NCI-H1436 (cell line): ENCODE measurements at places on chromosomes 13 and 19.

- no peak for DNase-seq
These were observed 8.5 kb downstream of the MICU2 start for GRCh38 chr13:21595546-21595822.

- peak; percentile 96 for DNase-seq
These were observed at the start of gene ZNF93 for GRCh38 chr19:19900729-19901444. Gene ZNF93, plus strand, starts transcription at chr19:19900946. Its CDS starts 143 bp downstream, at chr19:19901089.

GRCh38 chr19:32971715-32972540, at the start of the genes CEP89 and FAAP24:
Gene CEP89, minus strand, starts transcription at chr19:32971958. Its CDS starts 84 bp downstream, at chr19:32971874.
Gene FAAP24, plus strand, starts transcription at chr19:32972242. Its CDS starts 955 bp downstream, at chr19:32973197.
- peak; percentile 98 for DNase-seq

DNA sequence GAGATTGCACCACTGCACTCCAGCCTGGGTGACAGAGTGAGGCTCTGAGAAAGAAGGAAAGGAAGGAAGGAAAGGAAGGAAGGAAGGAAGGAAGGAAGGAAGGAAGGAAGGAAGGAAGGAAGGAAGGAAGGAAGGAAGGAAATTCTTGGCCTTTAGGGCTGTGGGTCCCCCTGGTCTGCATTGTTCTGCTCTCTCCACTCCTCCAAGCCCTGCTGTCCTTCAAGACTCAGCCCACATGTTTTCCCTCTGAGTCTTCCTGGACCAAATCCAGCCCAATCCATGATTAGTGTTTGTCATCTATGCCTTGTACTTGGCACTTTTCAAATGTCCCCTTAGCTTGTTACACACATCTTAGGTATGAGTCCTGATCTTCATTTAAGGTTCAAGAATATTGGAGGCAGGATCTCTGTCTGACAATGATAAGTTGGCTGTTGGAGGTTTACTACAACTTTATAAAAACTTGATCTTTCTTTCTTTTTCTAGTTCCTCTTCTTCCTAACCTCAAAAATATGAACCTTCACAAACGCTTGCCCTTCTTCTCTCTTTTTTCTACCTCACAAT, 48.8 kb upstream of the INTS6 start:
- no peak for DNase-seq

DNA sequence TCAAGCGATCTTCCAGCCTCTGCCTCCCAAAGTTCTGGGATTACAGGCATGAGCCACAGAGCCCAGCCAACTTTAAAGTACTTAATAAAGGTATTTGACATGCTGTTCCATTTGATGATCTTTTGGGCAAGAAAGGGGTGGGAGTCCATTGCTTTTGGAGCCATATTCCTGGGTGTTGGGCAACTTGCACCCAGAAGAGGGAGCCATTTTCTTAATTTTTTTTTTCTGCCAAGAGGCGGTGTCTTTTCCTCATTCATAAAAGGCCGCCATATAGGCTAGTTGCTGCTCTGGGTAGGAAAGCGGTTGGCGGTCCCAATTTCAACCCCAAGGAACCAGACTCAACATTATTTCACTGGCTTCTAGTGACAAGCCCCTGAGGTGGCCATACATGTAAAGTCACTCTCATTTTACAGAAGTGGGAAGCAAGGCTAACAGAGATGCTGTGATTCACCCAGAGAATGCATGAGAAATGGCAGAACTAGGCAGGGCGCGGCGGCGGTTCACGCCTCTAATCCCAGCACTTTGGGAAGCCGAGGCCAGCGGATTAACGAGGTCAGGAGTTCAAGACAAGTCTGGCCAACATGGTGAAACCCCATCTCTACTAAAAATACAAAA, 139.6 kb downstream of the CACNA1A start:
- peak; percentile 0 for DNase-seq

DNA sequence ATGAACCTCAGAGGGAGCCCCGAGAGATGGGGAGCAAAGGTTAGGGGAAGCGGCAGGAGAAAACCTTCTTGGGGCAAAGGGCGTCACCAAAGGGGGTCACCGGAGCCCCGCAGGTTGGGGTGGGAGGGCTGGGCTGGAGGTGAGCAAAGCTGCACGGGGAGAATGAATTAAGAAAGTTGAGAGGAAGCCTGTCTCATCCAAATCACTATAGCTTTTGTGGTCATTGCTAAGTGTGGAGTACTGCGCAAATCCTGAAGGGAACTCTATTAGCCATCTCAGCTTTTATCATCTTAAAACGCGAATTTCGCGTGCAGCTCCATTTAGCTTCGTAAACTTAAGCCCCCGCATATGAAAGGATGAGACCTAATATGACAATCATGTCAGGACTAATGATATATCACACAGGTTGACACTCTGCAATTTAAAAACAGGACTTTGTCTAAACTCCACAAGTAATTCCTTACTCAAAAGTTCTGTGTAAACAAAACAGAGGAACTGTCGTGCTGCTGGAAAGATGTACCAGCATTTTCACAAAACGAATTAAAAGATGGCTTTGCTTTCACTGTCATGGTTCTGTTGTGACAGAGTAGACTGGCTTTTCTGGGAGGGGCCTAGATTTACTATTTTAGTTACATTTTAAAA, 631 bp downstream of the LACC1 start:
- no peak for DNase-seq

DNA sequence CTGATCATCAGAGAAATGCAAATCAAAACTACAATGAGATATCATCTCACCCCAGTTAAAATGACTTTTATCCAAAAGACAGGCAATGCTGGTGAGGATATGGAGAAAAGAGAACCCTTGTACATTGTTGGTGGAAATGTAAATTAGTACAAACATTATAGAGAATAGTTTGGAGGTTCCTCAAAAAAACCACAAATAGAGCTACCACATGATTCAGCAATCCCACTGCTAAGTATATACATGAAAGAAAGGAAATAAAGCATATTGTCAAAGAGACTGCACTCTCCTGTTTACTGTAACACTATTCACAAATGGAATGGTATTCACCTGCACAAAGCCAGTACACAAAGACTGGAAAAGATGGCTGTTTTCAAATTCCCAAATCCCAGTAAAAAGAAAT, 1233.7 kb downstream of the PCDH17 start:
- no peak for DNase-seq

DNA sequence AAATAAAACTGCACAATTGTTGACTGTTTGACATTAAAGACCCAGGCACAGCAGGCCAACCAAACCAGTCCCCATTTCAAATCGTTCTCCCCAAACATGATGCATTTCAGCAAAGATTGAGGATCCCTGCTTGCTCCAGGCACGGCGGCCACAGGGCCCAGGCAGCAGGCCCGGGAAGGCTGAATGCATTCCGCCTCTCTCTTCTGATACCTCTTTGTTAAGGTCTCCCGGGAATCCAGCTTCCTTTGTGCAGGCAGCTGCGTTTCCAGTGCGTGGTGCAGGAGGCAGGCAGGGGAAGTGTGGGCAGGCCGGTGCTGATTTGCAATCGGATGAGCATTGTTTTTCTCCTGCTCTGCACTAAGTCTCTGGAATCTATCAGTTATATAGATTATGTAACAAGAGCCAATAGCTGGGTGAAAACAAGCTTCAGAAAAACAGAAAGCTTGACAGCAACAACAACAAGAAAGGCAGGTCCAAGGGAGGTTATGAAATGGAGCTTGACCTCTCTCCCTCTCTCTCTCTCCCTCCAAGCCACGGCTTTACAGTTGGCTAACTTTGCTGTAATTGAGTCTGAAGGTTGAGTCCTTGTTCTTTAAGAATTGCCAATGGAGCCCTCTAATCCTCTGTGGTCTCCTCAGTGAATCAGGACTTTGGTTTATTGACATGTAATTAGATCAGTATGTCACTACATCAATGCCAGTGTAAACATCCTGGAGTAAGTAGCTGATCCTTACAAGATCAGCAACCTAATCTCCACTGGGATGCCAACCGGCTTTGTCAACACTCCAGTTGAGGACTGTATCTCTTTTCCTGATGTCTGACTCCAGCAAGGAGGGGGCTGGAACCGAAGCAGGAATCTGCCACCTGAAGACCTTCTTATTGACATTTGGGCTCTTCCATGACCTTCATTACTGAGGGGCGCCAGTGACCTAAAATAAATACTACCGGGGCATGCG, 338.0 kb downstream of the TEX29 start:
- peak; percentile 92 for DNase-seq

- DNase-seq = no peak
These were observed 3.1 kb downstream of the MAST3 start for GRCh38 chr19:18100710-18101109.

DNA sequence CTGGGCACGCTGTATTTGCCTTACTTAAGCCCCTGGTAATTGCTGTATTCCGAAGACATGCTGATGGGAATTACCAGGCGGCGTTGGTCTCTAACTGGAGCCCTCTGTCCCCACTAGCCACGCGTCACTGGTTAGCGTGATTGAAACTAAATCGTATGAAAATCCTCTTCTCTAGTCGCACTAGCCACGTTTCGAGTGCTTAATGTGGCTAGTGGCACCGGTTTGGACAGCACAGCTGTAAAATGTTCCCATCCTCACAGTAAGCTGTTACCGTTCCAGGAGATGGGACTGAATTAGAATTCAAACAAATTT, 676 bp downstream of the BRCA2 start:
- no peak for DNase-seq

DNA sequence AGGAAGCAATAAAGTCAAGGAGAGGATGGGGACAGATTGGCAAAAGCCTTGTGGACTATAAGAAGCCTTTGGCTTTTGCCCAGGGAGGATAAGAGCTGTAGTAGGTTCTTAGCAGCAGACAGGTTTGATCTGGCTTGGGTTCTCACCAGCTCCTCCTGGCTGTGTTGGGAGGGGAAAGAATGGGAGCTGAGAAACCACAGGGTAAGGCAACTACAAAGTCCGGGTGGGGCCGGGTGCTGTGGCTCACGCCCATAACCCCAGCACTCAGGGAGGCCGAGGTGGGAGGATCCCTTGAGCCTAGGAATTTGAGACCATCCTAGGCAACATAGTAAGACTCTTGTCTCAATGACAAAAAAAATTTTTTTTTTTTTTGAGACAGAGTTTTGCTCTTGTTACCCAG, 20.6 kb downstream of the NECTIN2 start:
- no peak for DNase-seq
